Kidney epithelial cell (primary cell): ENCODE measurements at places on chromosomes 5 and 9. TPM values are rescaled to one million over a fixed set of nuclear protein-coding genes. Genes with fewer than 3 reads are reported as not detected.

DNA sequence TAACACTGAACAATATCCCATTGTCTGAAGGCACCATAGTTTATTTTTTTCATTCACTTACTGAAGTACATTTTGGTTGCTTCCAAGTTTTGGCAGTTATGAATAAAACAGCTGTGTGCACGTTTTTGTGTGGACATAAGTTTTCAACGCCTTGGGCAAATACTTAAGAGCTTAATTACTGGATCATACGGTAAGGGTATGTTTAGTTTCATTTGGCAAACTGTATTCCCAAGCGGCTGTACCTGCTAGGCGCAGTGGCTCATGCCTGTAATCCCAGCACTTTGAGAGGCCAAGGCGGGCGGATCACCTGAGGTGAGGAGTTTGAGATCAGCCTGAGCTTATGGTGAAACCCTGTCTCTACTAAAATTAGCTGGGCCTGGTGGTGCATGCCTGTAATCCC, 63.7 kb upstream of the FAM120A start:
- DNase-seq: no peak

DNA sequence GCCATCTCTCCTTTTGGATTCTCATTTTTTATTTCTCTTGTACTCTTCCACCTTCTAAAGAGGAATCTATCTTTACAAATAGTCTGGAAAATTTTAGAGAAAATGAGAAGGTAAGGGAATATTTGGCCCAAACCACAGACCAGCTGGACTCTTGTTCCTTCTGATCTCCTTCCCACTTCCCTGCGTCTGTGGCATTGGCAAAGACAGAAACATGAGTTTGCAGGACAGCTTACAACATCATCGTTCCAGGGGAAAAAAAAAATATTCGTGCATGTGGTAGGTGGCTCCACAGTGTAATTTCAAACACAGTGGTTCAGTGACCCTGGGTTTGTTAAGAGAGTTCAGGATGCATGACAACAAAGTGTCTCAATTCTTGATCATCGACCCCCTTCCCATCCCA, 755.0 kb downstream of the DNAH5 start:
- no peak for DNase-seq

DNA sequence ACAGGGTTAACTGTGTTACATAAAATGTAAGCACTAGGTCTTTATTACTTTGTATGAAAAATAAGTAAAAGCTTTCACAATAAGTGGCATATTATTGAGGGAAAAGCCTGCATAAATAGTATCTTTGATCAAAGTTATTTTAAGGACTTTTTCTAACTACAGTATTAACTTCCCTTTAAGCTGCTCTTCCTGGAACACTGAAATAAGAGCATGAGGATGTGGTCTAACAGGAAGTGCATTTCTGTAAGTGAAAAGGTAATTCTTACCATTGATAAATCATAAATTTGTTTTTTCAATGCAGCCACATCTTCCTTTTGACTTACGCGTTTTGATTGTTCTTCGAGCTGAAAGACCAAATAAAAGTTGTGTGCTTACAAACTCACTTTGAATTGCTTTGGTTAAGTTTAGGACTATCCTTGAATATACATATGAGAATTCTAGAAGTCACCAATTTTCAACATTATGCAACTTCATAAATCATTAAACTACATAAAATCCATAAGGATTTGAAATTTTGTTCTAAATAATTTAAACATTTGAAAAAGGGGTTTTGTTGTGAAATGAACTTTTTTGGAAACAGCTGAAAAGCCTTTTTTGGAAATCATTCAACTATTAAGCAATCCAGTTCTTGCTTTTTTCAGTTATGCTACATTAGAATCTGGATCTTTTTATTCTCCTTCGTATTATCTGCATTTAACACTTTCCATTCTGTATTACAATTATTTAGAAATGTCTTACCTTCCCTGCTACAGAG, 50.6 kb downstream of the RASEF start:
- no peak for DNase-seq

DNA sequence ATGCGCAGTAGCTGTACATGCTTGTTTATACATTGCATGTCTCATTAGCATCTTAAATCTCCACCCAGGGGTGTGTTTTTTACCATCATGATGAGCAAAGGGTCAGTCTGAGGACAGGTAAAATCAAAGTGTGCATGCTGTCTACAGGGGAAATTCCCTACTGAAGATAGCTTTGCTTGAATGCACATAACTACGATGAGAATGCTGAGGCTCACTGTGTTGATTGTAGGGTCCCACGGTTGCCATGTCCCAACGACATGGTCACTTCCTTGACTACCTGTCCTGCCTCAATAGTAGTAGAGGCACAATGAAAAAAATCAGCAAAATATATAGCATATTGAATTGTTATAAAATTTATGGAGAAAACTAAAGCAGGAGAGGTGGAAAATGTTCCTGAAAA, 95.6 kb upstream of the TUSC1 start:
- DNase-seq: no peak

GABBR2 gene
- total RNA-seq: 9.7 and 10.8 TPM in 2 replicates

- DNase-seq: no peak
Observed at GRCh38 chr5:81762401-81762800, 11.5 kb upstream of the SSBP2 start.

GNG10 gene
- 69.3 and 88.4 TPM in 2 replicates for total RNA-seq

- DNase-seq: no peak
Observed at GRCh38 chr9:137326445-137327065, 24.5 kb upstream of the NRARP start.

GRCh38 chr5:135139381-135140134, 105.5 kb upstream of the PITX1 start:
- peak; percentile 42 for DNase-seq

- no peak for DNase-seq
Observed at GRCh38 chr9:105244734-105245028, 230 bp downstream of the SLC44A1 start.

RASGEF1C gene
- 0.13 TPM in 1 of 2 replicates, not detected in the other for total RNA-seq

LHX3 gene
- not detected in 2 replicates for total RNA-seq

GLRA1 gene
- total RNA-seq: not detected in 2 replicates

- DNase-seq: no peak
Observed at GRCh38 chr5:160929360-160929759, 77.3 kb upstream of the ATP10B start.

GRCh38 chr9:136674786-136675349, 12.2 kb downstream of the EGFL7 start:
- no peak for DNase-seq

- DNase-seq: no peak
Observed at GRCh38 chr5:159965031-159965837, 43.7 kb upstream of the TTC1 start.

- no peak for DNase-seq
Observed at GRCh38 chr5:173245319-173246134, 10.5 kb upstream of the NKX2-5 start.

GRCh38 chr5:23448627-23449026, 58.8 kb upstream of the PRDM9 start:
- DNase-seq: no peak

DNA sequence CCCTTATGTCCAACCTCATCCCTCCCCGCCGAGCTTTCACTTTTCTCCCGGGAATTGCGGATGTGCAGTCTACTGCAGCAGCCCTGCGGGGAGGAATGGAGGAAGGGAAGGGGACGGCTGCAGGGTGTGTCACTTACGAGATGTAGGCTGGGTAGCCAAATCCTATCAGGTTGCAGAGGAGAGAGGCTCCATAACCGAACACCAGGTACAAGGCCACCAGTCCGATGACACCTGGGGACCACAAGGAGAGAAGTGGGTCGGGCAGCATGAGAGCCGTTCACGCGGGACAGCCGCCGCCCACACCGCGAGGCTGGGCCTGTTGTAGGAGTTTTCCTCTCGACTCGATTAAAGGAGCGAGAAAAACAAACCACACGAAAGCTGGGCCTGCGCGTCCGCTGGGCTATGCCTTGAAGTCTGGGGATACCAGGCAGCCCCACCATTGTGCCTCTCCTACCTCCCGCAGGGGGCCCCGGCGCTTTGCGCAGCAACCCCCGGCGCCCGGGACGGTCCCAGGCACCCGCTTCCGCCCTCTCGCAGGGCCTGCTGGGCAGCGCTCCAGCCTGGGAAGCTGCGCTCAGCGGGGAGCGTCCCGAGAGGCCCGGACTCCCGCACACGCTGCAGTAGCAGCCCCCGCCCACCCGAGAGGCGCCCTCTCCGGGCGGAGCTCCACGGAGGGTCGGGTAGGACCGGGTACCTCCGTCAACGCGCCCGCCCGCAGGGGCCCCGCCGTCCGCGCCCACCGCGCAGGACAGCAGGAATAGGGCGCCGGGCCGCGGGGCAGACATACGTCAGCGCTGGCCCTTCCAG, 798 bp downstream of the REEP5 start:
- no peak for DNase-seq

EGFLAM gene
- 2.0 and 3.5 TPM in 2 replicates for total RNA-seq

GRCh38 chr5:78896132-78896531, 89.0 kb downstream of the ARSB start:
- no peak for DNase-seq

DNA sequence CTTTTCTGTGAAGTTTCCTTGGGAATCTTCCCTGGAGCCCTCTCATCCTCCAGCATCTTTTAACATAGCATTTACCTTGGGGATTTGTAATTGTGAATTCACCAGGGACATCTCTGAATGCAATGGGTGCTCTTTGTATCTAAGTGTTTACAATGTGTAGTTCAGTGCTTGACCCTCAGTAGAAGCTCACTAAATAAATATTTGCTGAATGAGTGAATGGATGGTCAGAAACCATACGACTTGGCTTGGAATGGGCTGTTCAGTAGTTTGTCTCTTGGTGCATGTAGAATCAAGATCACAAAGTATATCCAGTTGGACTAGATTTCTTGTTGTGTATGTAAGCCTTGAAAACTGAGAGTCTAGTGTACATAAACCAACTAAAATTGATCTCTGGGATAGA, 81.8 kb upstream of the MEF2C start:
- no peak for DNase-seq

AMBP gene
- not detected in 2 replicates for total RNA-seq
